Mesangial cell (primary cell): ENCODE measurements at places on chromosomes 16 and 17. TPM values are rescaled to one million over a fixed set of nuclear protein-coding genes. Genes with fewer than 3 reads are reported as not detected.

CSH1 gene
- not detected in 2 replicates for total RNA-seq

KRT27 gene
- total RNA-seq, result 0.51 TPM in 1 of 2 replicates, not detected in the other

C1QTNF8 gene
- total RNA-seq, result not detected in 2 replicates

ITGA2B gene
- total RNA-seq, result 0.13 and 0.16 TPM in 2 replicates

ZNF469 gene
- total RNA-seq, result 8.5 and 11.7 TPM in 2 replicates

IL34 gene
- under 0.01 and 2.2 TPM in 2 replicates for total RNA-seq

CCL22 gene
- total RNA-seq, result not detected in 2 replicates

CD300LB gene
- not detected in 2 replicates for total RNA-seq

SLX4 gene
- total RNA-seq, result 4.2 and 7.5 TPM in 2 replicates

GPRC5B gene
- 7.7 and 19.8 TPM in 2 replicates for total RNA-seq

PABPN1L gene
- total RNA-seq, result not detected in 2 replicates

KCNJ12 gene
- total RNA-seq, result 0.65 and 1.4 TPM in 2 replicates

CHST5 gene
- not detected in 2 replicates for total RNA-seq

CLEC18A gene
- total RNA-seq, result 0.65 and 15.8 TPM in 2 replicates

KRTAP4-5 gene
- not detected in 2 replicates for total RNA-seq

KRTAP4-6 gene
- total RNA-seq, result not detected in 2 replicates

DDX52 gene
- total RNA-seq, result 15.3 and 18.9 TPM in 2 replicates

COIL gene
- 6.7 and 8.3 TPM in 2 replicates for total RNA-seq

XAF1 gene
- total RNA-seq, result under 0.01 and 2.2 TPM in 2 replicates

SEPTIN12 gene
- total RNA-seq, result not detected in 2 replicates

FSCN2 gene
- total RNA-seq, result 2.4 TPM in 1 of 2 replicates, not detected in the other

PERCC1 gene
- total RNA-seq, result not detected in 2 replicates

VTN gene
- total RNA-seq, result 0.13 TPM in 1 of 2 replicates, not detected in the other

KRTAP4-4 gene
- total RNA-seq, result not detected in 2 replicates

PARD6A gene
- total RNA-seq, result 5.5 and 9.0 TPM in 2 replicates

TPSG1 gene
- total RNA-seq, result not detected in 2 replicates

ALG1 gene
- total RNA-seq, result 30.8 and 37.2 TPM in 2 replicates

AHSP gene
- not detected in 2 replicates for total RNA-seq

YPEL2 gene
- 2.9 and 17.7 TPM in 2 replicates for total RNA-seq

RBBP6 gene
- 10.9 and 13.8 TPM in 2 replicates for total RNA-seq

NOL3 gene
- 27.7 and 30.3 TPM in 2 replicates for total RNA-seq

TPSB2 gene
- total RNA-seq, result not detected in 2 replicates

SCIMP gene
- total RNA-seq, result not detected in 2 replicates

BCL6B gene
- under 0.01 and 0.13 TPM in 2 replicates for total RNA-seq

FNDC8 gene
- not detected in 2 replicates for total RNA-seq

CMTR2 gene
- total RNA-seq, result 9.8 and 10.3 TPM in 2 replicates

PRSS36 gene
- total RNA-seq, result 1.1 and 7.9 TPM in 2 replicates

NTN1 gene
- total RNA-seq, result 0.89 and 4.7 TPM in 2 replicates

NEUROD2 gene
- not detected in 2 replicates for total RNA-seq

GRAP gene
- 0.25 and 1.1 TPM in 2 replicates for total RNA-seq

CDK5R1 gene
- 2.1 and 3.0 TPM in 2 replicates for total RNA-seq

NUFIP2 gene
- 14.0 and 24.8 TPM in 2 replicates for total RNA-seq

TPSD1 gene
- total RNA-seq, result not detected in 2 replicates

KRTAP2-1 gene
- total RNA-seq, result not detected in 2 replicates

DNAI2 gene
- not detected in 2 replicates for total RNA-seq

SEZ6L2 gene
- 13.0 and 66.6 TPM in 2 replicates for total RNA-seq

SMIM36 gene
- total RNA-seq, result not detected in 2 replicates

TP53TG3E gene
- total RNA-seq, result not detected in 2 replicates

DNASE1L2 gene
- total RNA-seq, result 0.51 TPM in 1 of 2 replicates, not detected in the other

TNRC6C gene
- 3.4 and 5.1 TPM in 2 replicates for total RNA-seq

PPP1R1B gene
- 0.13 TPM in 1 of 2 replicates, not detected in the other for total RNA-seq

SAP30BP gene
- total RNA-seq, result 60.1 and 68.9 TPM in 2 replicates

PLA2G10 gene
- not detected in 2 replicates for total RNA-seq

ADAP2 gene
- 2.9 and 4.3 TPM in 2 replicates for total RNA-seq
